T-helper 2 cell (primary cell): ENCODE measurements at places on chromosomes 6 and 20.

DNA sequence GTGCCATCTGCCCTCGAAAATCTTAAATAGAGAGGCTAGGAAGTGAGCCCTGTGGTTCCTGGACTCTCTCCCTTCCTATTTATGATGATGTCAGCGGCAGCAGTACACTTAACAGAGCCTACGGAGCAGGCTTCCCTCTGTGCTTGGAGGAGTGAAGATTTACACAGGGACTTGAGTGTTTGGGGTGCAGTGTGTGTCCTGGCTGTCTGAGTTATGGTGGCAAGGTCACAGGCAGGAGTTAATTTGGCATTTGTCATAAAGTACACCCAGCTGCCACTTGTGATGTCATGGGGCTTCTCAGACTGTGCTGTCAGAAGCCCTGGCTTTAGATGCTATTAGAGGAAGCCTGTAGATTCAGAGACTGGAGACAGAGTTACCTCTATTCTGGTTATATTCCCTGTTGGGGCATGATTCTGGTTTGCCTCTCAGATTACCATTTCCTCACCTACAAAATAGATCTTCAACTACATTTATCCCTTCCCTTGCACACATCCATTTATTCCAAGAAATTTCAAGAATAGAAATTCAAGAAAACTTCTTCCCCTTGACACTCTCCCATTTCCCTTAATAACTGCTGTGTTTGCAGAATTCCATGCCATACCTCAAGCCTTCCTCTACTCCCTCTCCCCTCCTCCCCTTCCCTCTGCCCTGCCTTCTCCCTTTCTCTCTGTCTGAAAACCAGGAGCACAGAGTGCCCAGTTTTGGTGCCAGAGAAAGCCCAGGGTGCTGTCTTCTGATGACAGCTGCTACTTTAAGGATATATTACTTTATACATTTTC is 72.1 kb downstream of the SLC24A3 start:
- no peak for DNase-seq

GRCh38 chr20:61935926-61936700 is 129.6 kb downstream of the TAF4 start:
- no peak for DNase-seq

DNA sequence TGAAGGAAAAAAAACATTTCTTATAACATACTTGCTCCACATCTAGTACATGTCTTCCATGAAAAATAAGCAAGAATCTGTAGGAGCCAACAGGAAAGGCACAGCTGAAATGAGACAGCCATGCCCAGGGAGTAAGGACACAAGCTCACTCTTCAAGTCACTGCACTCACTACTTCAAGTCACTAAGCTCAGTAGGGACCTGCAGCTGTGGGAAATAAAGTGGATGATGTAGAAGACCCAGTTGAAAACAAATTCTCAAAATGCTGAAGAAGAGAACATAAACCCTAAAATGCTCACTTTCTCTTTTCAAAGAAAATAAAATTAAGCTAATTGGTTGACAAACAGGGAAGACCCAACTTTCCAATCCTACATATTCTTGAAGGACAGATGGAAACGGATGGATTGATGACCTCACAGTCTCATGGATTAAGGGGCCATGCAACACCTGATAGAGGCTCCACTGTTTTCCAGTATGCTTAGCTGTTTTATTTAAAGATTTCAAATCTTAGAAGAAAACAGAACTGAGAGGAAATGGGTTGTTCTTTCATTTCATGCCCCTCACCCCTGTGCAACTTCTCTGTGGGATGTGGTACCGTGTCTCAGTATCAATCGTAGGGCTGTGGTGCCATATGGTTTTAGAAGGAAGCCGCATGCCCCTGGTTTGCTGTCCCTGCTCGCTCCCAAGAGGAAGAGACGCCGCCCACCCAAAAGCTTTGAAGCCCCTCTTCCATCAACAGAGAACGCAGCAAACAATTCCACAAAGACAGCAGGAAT is 133.3 kb downstream of the WDR27 start:
- DNase-seq: peak; percentile 50

GRCh38 chr20:58097943-58098342 is 130.5 kb downstream of the ANKRD60 start:
- DNase-seq: no peak

GRCh38 chr6:18350271-18350670 is 36.9 kb upstream of the RNF144B start:
- DNase-seq: no peak

DNA sequence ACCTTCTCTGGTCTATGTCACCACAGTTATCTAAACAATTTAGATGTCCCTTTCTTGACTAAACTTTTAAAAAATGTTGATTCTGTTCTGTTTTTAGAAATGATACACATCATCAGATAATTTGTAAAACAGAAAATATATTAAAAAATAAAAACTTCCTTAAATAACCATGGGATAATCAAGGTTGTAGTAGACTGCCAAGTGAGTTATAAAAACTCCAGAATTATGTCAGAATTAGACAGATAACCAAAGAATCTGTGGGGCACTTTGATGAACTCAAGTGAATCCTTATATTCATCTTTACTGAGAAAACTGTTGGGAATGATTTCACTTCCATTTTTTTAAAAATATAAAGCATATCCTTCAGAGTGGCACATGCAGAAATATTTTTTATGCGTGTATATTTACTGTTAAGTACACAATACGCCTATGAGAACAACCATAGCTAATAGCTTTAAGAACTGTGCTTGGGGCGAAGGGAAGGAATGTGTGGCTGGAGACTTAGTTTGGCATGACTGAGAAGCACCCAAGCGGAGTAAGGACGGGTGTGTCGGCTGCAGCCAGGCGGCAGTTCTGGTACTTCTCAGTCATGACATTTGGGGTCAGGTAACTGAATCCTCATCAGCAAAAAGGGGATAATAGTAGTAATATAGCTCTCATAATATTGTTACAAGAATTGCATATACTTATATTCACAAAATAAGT is 604.7 kb upstream of the CITED2 start:
- DNase-seq: no peak

GRCh38 chr6:112298816-112299281 is 44.5 kb upstream of the LAMA4 start:
- DNase-seq: no peak

GRCh38 chr20:5511930-5512329 is 195.2 kb upstream of the PROKR2 start:
- no peak for DNase-seq

- DNase-seq: no peak
Observed at GRCh38 chr6:64522859-64523258, 887.3 kb downstream of the PHF3 start.

DNA sequence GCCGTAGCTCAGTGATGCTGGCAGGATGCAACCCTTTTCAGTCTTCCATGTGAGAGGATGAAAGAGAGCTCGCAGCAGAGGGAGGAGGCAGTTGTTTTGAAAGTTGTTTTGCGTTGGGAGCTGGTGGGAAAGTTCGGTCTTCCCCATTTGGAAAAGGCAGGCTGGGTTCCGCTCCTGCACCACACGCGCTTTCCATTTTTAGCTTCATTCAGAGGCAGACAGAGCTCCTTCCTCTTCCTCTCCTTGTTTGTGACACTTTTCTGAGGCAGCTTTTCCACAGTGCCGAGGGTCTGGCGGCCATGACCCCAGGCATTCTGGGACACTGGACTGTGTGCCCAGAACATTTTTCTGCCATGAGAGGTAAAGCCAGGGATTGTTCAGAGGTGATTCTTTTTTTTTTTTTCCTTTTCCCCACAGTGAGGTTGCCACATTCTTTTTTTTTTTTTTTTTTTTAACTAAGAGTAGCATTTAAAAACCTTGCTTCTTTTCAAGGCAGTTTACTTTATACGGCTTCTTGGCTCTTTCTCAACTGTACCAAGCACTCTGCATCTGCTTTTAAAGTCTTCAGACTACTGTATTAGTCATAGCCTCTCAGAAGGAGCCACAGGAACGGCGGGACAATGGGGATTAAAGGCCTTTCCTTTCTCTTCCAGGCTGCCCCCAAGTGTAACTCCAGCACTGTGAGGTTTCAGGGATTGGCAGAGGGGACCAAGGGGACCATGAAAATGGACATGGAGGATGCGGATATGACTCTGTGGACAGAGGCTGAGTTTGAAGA is 1.6 kb downstream of the PRDM1 start:
- DNase-seq: no peak

- DNase-seq: no peak
Observed at GRCh38 chr6:8483650-8484049, 48.3 kb upstream of the SLC35B3 start.

DNA sequence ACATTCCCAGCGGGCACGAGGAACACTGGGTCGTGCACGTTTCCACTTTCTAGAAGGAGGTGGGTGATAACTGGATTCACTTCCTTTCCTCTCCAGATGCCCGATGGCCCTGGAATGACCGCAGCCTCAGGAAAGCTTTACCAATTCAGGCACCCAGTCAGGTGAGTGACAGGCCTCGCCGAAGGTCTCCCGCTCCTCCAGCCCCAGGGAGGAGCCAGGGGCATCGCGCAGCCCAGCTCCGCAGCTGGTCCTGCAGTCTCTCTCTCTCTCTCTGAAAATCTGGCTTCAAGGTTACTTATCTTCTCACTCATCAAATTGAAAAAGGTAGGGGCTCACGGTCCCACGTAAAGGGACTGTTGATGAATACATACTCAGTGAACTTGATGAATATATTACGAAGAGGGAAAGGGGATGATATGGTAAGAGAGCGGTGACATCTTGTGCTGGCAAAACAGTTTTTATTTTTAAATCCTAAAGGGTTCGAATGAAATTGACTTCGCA is 891 bp downstream of the RIPPLY2 start:
- DNase-seq: no peak

DNA sequence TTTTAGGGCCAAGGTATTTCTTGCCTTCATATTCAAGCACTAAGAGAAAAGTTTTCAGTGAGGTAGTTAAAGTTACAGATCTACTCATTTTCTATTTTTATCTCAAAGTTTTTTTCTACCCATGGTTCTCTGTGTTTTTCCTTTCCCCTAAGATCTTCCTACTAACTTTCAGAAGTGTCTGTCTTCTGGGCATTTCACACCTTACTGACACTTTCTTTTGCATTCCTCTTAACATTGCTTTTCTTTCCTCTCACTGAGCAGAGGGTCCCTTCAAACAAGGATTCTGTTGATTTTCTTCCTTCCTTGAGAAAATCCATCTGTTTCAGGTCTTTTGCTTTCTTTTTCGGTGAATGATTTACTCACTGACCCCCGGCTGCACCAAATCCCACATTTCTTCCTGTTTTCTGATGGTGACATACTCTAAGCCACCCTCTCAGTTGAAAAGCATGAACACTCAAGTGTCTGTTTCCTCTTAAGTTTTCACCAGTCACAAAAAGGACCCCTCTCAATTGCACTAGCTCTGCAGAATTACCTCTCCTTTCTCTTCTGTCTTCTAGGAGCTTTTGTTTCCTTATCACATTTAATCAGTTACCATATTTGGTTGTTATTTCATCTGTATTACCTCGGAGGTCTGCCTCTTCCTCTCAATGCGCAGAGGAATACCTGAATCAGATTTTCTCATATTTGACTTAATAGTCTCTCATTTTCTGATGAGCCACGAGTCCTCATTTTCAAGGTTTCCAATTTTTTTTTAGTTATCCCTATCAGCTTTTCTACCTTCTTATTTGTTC is 73.5 kb upstream of the RNF217 start:
- no peak for DNase-seq

DNA sequence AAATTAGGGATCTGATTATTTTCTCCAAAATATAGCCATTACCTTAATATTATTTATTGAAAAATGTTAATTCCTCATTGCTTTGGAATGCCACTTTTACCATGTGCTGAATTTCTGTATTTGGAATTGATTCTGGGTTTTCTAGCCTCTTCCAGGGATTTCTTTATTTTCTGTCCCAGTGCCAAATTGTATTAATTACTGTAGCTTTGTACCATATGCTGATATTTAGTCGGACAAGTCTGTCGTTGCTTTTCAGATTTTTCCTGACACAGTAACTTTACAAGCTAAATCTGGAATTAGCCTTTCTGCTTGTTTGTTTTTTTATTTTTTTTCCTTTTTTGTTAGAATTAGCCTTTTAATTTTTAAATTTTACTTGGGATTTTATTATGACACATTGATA is 10.9 kb upstream of the TMEM14B start:
- DNase-seq: no peak

- no peak for DNase-seq
Observed at GRCh38 chr6:18076231-18076630, 46.2 kb downstream of the NHLRC1 start.

DNA sequence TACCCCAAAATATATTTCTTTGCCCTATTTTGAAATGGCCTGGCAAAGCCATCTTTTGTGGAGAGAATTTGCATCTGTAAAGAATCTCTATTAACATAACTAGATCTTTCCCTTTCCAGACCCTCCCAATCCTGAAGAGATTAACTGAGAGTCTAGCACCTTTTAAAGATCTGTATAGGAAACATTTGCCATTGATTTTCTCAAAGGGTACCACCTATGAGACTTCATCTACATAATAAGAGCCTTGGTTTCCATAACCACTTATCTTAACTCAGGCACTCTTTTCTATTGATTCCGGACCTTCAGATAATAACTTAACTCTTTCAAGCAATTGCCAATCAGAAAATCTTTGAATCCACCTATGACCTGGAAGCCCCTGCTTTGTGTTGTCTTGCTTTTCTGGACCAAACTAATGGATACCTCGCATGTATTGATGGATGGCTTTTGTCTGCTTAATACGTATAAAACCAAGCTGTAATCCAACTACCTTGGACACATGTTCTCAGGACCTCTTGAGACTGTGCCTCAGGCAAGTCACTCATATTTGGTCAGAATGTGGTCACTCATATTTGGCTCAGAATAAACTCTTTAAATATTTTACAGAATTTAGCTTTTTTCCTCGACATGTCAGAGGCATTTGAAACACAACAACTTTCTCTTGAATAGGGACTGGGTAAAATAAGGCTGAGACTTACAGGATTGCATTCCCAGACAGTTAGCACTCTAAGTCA is 31.4 kb downstream of the SLC22A2 start:
- DNase-seq: no peak

DNA sequence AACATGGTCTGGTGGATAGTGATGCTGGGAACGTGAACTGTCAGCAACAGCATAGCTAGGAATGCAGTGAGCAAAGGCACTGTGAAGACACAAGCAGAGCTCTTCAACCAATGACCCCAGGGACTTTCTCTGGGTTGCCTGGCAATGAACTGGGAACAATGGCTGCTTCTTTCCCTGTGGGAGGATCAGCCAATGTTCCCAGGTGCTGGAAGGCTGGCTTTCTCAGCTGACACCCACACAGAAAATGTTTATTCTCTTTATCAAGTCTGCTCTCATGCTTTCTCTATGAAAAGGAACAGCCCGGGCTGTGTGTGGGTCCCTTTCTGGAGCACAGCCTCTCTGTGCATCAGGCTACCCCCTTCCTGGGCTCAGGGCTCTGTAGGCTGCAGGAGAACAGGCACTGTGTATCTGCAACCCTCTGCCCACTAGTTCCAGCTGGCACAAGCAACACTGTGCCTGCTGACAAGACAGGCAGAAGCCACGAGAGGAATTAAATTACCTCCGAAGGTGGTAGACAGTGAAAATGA is 54.2 kb downstream of the HFE start:
- DNase-seq: no peak

DNA sequence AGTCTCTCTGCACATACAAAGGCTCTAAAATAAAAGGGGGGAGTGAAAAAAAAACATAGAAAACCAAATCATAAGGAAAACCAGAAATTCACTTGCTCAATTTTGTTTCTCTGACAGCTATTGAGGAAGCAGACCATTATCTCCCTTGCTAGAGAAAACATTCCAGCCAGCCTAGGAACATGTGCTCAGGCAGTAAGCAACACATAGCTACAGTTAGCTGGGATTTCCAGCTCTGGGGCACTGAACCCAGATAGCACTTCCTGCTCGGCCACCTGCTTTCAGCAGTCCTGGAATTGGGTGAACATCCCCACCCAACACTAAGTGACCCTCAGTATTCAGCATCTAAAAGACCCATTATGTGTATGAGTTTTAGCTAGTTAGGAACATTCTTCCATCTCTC is 61.3 kb downstream of the TNFRSF21 start:
- no peak for DNase-seq

- no peak for DNase-seq
Observed at GRCh38 chr6:137726582-137726981, 140.5 kb upstream of the TNFAIP3 start.
